ENCODE measurements at places on chromosomes 3 and 15. TPM values are rescaled to one million over a fixed set of nuclear protein-coding genes. Genes with fewer than 3 reads are reported as not detected.

Gene SCG3
- polyA plus RNA-seq, result 0.16 TPM

Gene SCN11A
- 3.3 TPM for polyA plus RNA-seq

Gene HYAL1
- polyA plus RNA-seq, result 2.6 TPM

Gene ISG20
- polyA plus RNA-seq, result 8.6 TPM

Gene SCN10A
- not detected for polyA plus RNA-seq

Gene GNB4
- polyA plus RNA-seq, result 38.6 TPM

Gene SH2D7
- polyA plus RNA-seq, result 0.12 TPM

Gene DNAJB8
- not detected for polyA plus RNA-seq

Gene CLRN1
- polyA plus RNA-seq, result 0.43 TPM

Gene HHLA2
- polyA plus RNA-seq, result not detected

Gene RBM15B
- 21.6 TPM for polyA plus RNA-seq

DNA sequence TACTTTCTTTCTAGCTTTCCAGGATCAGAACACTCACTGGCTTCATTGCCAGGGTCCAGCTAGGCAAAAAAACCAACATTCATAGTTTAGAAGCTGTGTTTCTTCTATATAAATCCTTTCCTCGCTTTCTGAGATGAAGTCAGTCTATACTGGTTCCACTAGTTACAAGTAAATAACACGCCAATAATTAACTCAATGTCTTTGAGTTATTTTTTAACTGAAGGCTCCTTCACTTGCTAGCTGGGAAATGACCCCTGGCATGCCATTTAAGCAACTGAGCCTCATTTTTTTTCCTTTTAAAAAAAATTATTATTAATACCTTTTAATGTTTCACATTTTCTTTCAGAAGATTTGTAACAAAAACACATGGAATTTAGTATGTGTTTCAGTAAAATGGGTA lies 2.1 kb upstream of the CCDC174 start:
- no peak for DNase-seq

DNA sequence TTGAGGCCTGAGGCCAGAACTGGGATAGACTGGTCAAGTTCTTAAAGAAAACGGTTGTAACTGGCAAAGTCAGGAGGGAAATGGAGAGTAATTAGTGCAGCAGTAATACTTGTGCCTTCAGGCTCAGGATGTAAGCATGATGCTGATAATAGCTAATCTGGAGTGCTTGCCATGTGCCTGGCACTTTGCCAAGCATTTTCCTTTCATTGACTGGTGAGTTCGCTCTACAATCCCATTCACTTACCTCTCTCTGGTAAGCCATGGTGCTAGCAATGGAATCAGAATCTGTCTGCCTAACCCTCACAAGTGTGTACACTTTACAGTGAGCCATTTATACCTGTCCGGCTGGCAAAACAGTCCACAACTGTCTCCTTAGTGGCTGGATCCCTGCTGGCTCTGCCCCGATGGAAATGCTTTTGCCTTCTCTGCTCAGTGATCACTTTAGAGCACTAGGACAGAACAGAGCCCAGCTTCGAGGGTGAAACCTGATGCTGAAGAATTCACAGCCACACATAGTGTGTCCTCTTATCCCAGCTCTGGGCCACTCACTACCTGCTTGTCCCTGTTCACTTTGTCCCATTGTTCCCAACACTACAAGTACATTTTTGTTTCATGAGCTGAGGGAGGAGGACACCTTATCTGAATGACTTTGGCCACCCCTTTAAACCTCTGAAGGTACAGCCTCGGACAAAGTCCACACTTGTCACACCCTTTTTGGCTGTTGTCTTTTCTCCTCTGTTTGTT lies 10.3 kb downstream of the CHP1 start:
- DNase-seq, result peak; percentile 19

GRCh38 chr15:31372635-31373091 lies 46.0 kb downstream of the KLF13 start:
- peak; percentile 81 for DNase-seq

GRCh38 chr3:185046164-185046515 lies 106.7 kb downstream of the C3orf70 start:
- no peak for DNase-seq

GRCh38 chr3:111768571-111769100 lies 90.4 kb upstream of the PHLDB2 start:
- DNase-seq, result peak; percentile 88

DNA sequence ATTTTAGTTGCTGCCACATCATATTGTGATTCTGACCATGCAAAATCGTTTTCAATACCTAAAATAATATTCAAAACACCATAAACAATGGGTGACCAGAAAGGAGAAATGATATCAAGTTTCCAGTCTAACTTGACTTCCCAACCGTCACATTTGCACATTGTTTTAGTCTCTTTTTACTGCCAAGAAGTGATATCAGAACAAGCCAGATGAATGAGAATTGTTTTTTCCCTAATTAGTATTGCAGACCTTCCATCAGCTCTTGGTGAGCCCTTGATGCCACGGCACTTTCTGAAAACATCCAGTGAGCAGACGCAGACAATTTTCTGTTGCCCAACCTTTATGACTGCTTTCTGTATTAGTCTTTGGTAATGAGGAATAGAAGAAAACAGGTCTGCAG lies 62.5 kb downstream of the SPATA16 start:
- DNase-seq, result no peak

GRCh38 chr15:88765212-88765611 lies 38.0 kb upstream of the ACAN start:
- DNase-seq, result no peak

GRCh38 chr3:129633751-129634481 lies 27.4 kb upstream of the PLXND1 start:
- DNase-seq, result no peak

DNA sequence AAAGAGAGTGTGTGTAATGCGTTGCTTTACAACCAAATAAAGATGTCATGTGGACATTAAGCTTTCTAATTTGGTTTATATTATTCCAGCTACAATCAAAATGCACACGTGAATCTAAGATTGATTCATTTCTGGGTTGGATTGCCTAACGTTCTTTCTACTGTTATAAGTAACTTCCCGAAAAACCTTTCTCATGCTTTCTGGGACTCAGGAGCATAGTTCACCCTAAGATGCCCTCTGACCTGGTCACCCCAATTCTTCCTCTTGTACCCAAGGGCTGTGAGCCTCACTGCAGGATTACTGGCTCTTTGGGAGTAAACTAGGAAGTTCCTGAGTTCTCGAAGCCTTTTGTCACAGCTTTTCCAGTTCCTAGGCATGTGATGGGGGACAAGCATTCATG lies 12.7 kb upstream of the LMCD1 start:
- no peak for DNase-seq

DNA sequence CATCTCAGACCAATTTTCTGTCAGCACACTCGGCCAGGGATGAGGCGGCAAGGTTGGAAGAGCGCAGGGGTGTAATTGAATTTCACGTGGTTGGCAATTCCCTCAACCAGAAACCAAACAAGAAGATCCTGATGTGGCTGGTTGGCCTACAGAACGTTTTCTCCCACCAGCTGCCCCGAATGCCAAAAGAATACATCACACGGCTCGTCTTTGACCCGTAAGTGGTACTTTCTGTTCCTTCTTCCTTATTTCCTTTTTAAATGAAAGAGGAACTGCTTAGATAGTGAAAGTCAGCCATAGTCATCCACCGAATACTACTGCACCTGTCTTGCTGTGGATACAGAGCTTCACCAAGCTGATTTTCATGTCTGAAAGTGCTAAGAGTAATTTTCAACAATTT lies 60.1 kb downstream of the SGO1 start:
- peak; percentile 57 for DNase-seq

DNA sequence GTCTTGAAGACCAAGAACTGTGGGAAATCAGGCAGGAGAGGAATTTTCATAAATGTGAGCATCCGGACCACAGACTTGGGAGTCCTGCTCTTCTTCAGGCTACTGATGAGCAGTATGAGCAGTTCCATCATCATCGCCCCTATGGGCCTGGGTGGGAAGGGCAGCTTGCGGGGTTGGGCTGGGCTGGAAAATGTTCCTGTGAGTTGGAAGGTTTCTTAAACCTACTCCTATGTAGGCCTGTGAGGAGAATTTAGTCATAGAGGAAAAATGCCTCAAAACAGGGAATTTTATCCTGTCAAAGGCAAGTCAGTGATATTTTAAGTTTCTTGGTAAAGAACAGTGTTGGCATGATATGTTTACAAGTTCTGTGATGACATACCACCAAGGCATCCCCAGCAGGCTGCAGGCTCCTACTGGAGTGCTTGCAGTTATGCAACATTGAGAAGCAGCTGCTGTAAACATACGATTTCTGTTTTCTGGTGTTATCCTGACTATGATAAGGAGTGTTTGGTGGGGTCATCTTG lies 10.3 kb downstream of the MASP1 start:
- peak; percentile 49 for DNase-seq

GRCh38 chr3:168828943-168829342 lies 733.2 kb upstream of the GOLIM4 start:
- no peak for DNase-seq

GRCh38 chr15:48644467-48644826 lies 1.1 kb downstream of the FBN1 start:
- peak; percentile 65 for DNase-seq

GRCh38 chr3:12963922-12964701 lies 109.1 kb downstream of the IQSEC1 start:
- peak; percentile 62 for DNase-seq

GRCh38 chr3:18135060-18135814 lies 289.9 kb downstream of the SATB1 start:
- DNase-seq, result no peak

- no peak for DNase-seq
Observed at GRCh38 chr3:134350266-134350665, 24.0 kb downstream of the AMOTL2 start.

- peak; percentile 44 for DNase-seq
Observed at GRCh38 chr3:120497818-120498217, 47.0 kb upstream of the FSTL1 start.

- no peak for DNase-seq
Observed at GRCh38 chr3:4818986-4819693, 160.1 kb upstream of the BHLHE40 start.

GRCh38 chr3:147699175-147699838 lies 290.1 kb downstream of the ZIC1 start:
- DNase-seq, result no peak
